Endothelial cell (in vitro differentiated cells): ENCODE measurements at places on chromosomes 4 and X. TPM values are rescaled to one million over a fixed set of nuclear protein-coding genes. Genes with fewer than 3 reads are reported as not detected.

Gene NDST3
- total RNA-seq = 11.9 TPM

- peaks cover 5% of the 10 kb centered on the region for H3K4me1 ChIP-seq
- no peaks in the 10 kb centered on the region for H3K36me3 ChIP-seq
- no peak overlapping the region for H3K4me3 ChIP-seq
- DNase-seq = no peak
- no peaks in the 10 kb centered on the region for H3K27me3 ChIP-seq
These were observed 23.7 kb upstream of the TLR7 start for GRCh38 chrX:12843061-12843667.

DNA sequence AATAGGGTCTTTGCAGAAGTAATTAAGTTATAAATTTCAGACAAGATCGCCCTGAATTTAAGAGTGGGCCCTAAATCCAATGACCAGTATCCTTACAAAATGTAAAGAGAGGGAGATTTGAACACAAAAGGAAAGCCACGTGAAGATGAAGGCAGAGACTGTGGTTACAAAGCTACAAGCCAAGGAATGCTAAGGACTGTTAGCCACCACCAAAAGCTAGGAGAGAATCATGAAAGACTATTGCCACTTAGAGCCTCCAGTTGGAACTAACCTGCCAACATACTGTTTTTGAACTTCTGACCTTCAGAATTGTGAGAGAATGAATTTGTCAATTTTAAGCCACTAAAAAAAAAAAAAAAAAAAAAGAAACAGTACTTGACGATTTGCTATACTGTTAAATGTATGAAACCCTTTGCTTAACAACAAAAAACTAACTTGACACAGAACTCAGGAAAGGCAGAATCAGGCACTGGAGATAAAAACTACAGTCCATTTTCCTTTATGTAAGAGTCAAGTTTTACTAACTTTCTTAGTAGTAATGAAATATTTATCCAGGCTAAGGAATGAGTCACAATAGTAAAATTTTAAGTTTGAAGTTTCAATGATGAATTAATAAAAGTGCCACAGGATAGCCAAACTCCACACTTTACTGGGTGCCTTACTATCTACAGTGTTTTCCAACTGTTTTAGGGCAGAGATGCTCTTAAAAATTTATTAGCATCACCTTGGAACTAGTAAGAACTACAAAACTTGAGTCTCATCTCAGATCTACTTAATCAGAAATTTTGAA, 25.1 kb downstream of the DHX15 start:
- no peak overlapping the region for H3K4me3 ChIP-seq
- H3K27me3 ChIP-seq = no peaks in the 10 kb centered on the region
- H3K36me3 ChIP-seq = peaks cover 22% of the 10 kb centered on the region
- no peaks in the 10 kb centered on the region for H3K4me1 ChIP-seq

DNA sequence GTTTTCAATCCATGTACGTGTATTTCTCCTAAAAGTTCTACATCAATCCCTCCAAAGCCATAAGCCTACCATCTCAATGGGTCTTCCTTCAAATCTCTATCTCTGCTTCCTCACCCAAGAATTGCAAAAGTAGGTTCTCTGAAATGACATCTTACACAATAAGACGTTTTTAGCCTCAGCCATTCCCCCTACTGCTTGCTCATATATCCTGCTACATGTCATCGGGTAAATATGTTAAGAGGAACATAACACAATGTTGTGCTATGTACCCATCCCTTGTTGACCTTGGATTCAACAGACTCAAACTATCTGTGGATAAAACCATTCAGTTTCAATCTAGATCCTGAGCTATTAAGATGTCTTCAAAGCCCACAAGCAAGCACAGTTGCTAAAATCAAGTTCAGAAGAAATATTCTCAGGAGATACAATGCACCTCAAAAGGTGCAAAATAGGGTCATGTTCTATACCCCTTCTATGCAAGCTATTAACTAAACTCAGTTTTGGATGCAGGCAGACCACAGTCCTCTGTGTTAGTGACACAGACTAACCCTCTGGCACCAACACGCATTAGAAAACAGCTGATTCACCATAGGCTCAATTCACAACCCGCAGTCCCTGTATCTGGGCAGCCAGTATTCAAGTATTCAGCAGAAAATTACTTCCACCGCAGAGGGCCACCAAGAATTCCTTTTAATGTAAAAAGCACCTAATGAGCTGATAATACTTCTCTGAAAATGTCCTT, 56.8 kb downstream of the CD99L2 start:
- no peak for DNase-seq
- H3K36me3 ChIP-seq = no peaks in the 10 kb centered on the region
- H3K4me1 ChIP-seq = no peaks in the 10 kb centered on the region
- H3K27me3 ChIP-seq = no peaks in the 10 kb centered on the region
- H3K27ac ChIP-seq = no peak overlapping the region

GRCh38 chr4:104146048-104146447, 348.6 kb downstream of the CXXC4 start:
- DNase-seq = no peak
- H3K36me3 ChIP-seq = no peaks in the 10 kb centered on the region
- H3K27me3 ChIP-seq = peaks cover 1% of the 10 kb centered on the region
- H3K27ac ChIP-seq = no peak overlapping the region
- no peak overlapping the region for H3K4me3 ChIP-seq
